ENCODE measurements at places on chromosomes 2 and 18.
A peak's percentile ranks its signal among the peaks of the same experiment; 100 is the strongest.

- no peak for DNase-seq
Measured at GRCh38 chr2:189660803-189661147, 484 bp upstream of the ASNSD1 start.

GRCh38 chr18:3305354-3305762 lies 43.4 kb downstream of the MYL12B start:
- no peak for DNase-seq

DNA sequence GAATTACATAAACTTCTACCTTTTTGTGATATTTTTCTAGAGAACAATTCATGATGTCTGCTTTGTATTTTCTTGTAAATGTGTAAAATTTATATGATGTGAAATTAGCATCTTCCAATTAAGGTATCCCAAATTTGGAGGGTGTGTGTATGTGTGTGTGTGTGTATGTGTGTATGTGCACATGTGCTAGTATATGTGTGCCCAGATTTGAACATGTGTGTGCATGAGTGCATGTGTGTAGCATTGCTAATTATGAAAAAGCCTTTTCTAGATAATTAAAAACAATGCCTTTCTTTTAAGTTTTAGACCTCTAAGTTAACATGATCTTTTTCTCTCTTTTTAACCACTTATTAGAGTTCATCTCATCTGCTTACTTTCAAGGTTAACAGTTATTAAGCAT lies 208.0 kb upstream of the SPOPL start:
- no peak for DNase-seq

- DNase-seq, result peak; percentile 27
Measured at GRCh38 chr2:37020212-37020886, 54.0 kb upstream of the STRN start.

DNA sequence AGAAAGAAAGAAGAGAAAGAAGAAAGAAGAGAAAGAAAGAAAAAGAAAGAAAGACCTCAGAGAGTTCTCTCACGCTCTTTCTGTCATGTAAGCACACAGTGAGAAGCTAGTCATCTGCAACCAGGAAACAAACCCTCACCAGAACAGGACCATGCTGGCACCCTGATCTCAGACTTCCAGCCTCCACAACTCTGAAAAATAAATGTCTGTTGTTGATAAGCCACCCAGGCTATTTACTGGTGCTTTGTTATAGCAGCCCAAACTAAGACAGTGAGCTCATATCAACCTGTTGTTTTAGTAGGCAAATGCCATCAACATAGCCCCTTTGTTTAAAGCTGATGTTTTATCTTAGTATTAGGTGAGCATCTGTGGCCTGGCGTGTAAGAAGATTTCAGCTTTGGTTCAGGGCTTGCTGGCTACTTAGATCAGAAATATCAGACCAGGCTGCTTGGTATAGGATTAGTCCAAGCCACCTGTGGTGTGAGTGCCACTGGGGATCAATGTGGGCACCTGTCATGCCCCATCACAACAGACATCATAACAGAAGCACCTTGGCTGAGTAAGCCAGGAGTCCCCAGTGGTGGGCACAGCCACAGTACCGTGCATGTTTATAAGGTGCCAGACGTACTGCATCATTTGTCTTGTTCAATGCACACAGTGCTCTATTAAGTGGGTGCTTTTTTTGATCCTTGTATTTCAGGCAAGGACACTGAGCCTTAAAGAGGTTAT lies 94.4 kb downstream of the LBH start:
- no peak for DNase-seq

- no peak for DNase-seq
Measured at GRCh38 chr2:2765176-2765800, 434.2 kb upstream of the MYT1L start.
